Activated CD4-positive, alpha-beta T cell treated with anti-CD3 and anti-CD28 coated beads, Interleukin-2, Interleukin-6, amounts not matched to agents 100 ng/mL and 50 ng/mL, durations not matched to agents 16 hours and 8 hours (primary cell): ENCODE measurements at places on chromosomes 6 and 20.

GRCh38 chr6:43020847-43021246 is 576 bp upstream of the RRP36 start:
- DNase-seq = no peak

GRCh38 chr6:5208471-5208971 is 52.2 kb downstream of the LYRM4 start:
- no peak for DNase-seq

DNA sequence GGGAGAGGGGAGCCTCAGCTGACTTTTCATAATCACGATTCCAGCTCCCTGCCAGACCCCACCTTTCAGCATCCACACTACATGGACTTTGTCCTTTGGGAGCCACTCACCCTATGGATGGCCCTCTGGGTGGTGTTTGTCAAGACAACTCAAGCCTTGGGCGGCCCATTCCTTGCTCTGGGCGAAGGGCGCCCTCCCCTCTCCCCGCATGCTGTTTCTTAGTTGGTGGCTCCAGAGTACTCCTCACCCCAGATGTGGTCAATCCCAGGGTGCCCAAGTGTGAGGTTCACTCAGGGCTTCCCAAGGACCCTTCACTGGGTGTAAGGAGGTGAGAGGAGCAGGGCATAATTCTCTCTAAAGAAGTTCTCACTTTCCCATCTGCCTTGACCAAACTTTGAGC is 710.0 kb downstream of the QKI start:
- no peak for DNase-seq

DNA sequence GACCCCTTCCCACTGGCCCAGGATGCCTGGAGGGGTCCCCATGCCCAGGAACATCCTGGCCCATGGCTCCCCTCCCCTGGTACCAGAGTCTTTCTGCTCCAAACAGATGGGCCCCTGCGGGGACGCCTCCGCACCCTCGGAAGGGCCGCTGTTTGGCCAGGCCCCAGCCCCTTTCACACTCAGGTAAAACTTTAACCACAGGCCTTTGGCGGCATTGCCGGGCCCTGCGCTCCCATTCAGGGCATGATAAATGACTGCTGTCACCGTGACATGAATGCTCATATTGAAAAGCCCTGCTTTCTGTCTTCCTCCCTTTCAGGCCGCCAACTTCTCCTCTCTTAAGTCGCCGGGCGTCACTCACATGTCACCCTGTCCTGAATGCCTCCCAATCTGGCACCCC is 141.5 kb upstream of the TOP1 start:
- DNase-seq = no peak

DNA sequence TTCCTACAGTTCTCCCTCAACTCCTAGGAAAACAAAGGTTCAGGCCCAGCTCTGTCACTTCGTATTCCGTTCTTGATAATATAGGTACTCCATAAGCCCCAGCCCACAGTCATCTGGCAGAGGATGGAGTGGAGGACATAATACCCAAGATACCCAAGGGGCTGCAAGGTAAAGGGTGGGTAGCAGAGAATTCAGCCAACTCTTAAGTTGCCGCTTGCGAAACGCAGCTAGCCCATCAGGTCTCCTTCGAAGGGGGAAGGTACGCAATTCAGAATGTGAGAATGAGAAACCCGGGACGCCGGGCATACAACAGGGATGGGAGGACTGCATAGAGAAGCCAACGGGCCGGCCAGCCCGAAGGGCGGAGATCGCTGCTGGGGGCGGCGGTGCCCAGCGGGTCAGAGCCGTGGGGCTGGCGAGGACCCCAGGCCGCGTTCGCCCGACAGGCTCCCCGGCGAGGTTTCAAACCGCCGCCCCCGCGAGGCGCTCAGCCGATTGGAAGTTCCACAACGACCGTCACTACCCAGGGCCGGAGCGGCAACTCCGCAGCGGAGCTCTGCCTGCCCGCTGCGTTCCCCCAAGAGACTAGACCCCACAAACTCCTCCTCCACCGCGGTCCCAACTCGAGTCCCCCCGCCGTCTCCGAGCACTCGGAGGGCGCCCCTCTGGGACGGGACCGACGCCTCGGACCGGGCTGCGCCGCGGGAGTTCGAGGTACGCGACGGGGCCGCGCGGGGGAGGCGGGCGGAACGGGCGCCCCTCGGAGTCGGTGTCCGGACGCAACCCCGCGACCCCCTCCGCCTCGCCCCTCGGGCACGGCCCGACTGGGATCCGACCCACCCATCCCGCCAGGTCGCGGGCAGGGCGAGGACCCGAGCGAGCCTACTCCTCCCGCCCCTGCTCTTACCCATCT is 911 bp downstream of the CDK19 start:
- DNase-seq = peak; percentile 62

DNA sequence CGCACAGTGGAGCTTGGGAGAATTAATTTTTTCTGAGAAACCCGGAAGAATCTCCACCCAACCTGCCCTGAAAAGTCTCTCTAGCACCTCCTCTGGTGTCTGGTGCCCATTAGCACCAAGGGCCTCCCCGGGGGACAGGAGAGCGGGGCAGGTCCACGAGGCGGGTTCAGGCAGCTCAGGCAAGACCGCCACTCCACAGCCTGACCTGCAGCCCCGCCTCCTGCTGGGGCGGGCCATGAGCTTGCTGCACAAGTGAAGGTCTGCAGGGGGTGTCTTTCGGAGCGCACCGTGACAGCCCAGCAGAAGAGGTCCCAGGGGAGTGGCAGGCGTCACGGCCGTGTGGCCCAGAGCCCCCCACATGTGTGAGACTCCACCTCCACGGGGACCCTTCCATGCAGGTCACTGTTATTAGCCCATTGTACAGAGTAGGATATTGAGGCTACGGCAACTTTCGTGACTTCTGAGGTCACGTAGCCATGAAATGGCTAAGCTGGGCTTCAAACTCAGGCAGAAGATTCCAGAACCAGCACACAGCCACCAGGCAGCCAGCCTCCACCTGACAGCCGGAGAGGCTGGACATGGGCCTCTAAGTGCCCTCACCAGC is 63.9 kb upstream of the SLCO4A1 start:
- no peak for DNase-seq

- no peak for DNase-seq
Measured at GRCh38 chr6:1797801-1798200, 188.1 kb downstream of the FOXC1 start.

DNA sequence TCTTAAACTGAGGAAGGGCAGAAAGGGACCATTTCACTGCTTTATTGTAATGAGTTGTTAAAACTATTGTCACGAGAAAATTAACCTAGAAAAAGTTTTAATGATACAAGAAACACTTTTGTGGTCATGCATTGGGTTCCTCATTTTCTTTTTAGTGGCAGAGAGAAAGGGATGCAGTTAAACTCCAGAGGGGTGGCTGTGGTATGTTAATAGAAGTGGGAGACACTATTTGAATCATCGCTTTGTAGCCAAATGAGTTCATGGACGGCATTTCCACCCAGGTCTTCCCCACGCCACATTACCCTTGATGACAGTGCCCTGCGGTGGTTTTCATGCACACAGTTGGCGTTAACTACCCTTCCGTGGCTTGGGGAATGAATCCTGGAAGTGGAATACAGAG is 235.6 kb downstream of the PLCB1 start:
- no peak for DNase-seq

DNA sequence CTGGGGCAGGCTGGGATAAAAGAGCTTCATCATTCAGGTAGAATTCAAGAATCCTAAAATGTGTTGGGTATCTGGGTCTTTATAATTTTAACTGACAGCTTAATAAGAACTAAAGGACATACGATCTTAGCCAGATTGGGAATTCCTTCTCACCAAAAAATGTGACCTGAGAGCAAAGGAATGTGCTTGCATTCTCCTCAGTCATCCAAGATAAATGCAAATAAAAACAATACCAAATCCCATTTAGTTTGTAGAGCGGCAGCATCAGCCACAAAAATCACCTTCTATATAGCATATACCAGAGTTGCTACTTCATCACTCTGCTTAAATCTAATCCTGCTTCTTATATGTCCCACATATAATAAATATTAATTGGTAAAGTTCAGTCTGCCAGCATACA is 16.9 kb downstream of the USP49 start:
- no peak for DNase-seq

DNA sequence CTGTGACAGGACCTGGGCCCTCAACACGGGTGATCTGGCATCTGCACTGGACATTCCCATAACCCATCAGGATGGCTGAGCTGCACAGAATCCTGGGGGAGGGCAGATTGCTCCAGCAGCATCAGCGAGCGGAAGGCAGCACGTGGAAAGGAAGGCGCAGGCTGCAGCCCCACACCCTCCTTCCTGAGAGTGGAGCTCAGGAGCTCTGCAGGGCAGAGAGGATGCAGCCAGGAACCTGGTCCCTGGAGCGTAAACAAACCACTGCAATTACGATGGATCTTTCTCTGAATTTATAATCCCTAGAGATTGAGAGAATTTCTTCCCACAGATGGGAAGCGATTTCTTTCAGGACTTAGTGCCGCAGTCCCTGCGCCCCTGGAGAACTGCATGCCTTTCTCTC is 39.7 kb upstream of the EMILIN3 start:
- no peak for DNase-seq

- no peak for DNase-seq
Measured at GRCh38 chr20:60213126-60213893, 255.1 kb downstream of the CDH26 start.

GRCh38 chr20:43287637-43288036 is 97.9 kb upstream of the PTPRT start:
- no peak for DNase-seq

GRCh38 chr6:15930207-15930606 is 198.7 kb upstream of the MYLIP start:
- no peak for DNase-seq

DNA sequence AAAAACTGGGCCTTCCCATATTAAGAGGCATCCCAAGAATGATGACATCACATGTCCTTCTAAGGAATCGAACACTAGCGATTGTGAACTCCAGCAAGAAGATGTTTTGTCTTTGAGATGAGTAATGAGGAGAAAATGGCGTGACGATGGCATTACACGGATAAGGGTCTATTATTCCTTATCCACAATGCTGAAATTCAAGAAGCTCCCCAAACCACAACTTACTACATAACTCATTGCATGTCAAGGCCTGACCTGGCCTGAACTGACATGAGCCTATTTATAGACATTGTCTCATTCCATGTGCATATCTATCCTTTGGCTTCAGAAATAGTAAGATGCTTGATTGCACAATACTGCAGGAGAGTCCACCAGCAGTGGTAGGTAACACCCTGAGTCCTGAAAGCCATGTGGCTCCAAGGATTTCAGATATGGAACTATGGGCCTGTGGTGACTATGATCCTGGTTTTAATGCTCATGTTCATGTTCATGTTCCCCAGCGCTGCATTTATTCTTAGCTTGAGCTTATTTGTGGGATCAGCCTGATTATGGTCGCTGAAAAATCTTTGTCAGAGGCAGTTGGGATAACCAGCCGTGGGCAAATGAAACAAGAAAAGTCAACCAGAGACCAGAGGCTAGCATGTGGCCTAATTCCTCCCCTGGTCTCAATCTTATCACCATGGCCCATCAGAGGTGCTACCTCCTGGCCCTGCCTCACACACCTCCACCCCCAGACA is 183.2 kb upstream of the JARID2 start:
- DNase-seq = no peak

DNA sequence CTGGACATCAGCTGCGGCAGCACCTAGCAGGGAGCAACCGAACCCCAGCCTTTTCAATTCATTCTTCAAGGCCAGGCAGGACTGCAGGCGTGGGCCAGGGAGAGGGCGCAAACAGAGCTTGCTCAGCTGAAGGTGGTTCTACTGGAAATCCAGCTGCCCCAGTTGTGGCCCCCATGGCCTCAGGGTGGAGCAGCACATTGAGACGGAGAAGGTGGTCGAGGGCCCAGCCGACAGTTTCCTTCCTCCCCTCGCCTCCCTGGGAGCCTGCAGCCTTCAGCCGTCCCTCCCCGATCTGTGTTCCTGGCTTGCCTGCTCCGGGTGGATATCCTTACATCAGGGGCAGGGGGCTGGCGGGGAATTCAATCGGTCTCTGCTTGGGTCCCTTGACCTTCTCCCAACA is 217.8 kb downstream of the ANKRD60 start:
- DNase-seq = no peak

DNA sequence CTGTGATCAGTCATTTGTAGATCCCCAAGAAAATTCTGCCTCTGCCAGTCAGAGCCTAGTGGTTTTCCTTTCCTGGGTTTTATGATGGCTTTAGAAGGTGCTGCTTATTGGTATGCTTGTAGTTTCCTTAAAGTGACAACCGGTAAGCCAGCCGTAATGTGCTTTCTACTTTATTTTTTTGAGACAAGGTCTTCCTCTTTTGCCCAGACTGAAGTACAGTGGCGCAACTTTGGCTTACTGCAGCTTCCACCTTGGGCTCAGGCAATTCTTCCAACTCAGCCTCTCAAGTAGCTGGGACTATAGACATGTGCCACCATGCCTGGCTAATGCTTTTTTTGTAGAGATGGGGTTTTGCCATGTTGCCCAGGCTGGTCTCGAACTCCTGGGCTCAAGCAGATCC is 23.5 kb downstream of the MCM8 start:
- no peak for DNase-seq

DNA sequence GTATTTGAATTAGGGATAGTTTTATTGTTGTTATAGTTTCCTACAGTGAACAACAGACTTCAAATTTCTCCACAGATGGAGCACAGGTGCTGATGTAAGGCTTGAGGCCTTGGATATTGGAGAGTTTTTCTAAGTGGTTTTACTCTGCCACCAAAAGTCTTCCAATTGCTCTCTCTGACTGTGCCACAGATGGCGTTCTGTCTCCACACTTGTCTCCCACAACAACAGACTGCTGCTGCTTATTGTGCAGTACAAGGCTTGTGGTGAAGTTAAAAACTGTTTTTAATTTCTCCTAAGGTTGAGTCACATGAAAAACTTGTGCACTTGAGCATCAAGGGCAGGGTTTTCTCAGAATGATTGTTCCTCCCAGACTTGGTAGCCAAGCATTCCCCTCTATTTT is 460.9 kb upstream of the KHDRBS2 start:
- DNase-seq = no peak

DNA sequence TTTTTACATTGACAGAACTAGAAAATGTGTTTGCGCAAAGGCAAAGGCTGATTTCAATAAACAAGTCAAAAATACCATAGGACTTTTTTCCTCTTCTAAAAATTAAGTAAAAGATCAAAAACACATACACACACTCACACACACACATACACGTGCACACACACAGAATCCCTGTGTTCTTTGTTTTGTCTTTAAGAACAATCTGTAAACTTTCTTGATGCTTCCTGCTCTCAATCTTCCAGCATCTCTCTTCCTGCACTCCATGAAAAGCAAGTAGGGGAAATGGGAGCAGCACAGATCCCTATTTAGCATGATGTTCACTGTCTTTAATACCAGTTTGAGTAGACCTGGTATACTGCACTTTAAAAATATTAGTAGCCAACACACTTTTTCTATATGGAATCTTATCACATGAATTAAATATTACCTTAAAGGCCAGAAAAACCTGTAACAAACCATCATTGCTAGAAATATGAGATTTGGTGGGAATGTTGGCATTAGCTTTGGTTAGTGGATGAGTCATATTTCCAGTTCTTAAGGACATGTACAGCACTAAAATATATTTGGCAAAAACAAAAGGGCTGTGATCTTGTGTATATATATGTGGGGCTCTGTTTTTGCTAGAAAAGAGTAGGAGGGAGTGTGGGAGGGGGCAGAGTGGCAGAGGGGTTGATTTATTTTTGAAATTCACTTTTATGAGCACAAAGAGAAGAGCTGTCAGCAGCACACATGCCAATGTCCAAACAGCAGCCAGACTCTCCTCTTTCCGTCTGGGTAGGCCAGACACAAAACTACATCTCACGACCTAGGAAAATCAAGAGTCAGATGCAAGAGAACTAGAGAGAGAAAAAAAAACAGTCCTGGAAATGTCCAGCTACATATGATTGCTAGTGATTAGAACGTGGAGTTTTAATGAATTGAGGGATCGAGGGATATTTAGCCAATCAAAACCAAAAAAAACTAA is 4.6 kb downstream of the PTPRK start:
- DNase-seq = no peak
